ENCODE measurements at places on chromosomes 12 and 14.
A peak's percentile ranks its signal among the peaks of the same experiment; 100 is the strongest.

GRCh38 chr12:6570264-6570887, 2.3 kb upstream of the NOP2 start:
- no peak for DNase-seq

GRCh38 chr12:101795786-101796185, 35.0 kb downstream of the GNPTAB start:
- no peak for DNase-seq

DNA sequence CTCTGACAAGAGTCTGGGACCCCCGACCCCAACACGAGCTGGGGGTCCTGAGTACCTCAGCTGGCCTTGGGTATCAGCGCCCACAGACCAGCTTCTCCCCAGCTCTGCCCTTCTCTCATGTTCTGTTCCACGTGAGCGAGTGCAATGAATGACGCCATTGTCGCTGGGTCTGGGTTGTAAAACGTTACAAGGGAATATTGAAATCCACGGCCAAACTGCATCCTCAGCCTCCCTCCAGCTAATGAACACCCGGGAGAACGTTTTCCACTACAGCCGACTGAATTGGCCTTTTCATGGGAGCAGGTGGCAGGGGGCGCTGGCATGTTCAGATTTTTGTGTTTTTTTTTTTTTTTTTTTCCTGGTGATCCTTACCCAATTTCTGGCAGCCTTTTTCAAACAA, 34.7 kb downstream of the TBX5 start:
- DNase-seq: no peak

DNA sequence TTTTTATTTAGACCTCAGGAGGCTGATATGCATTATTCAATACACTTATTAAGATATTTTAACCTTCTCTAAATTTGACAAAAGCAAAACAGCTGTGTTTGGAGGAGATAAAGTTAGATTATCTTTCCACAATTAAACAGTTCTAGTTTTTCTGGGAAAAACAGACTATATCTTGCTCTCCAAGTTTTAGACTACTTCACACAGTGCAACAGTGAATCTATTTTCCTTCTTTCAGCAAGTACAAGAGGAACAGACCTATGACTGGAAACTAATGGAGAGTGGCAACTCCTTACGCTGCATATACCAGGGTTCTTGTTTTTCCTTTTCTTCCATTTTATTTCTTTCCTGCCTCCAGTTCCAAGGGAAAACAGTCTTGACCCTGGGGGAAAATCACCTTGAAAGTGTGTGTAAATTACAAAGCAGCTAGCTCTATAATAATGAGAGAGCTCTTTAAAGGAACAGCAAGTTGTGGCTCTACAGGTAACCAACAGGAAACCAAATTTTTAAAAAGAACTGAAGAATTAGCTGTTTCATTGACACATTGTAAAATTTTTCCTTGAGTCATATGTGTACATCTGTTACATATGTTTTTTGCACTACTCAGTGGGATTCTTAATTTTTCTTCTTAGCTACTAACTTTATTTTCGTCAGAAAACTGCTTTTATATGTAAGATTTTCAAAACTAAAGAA, 27.4 kb downstream of the DNM1L start:
- DNase-seq: no peak

DNA sequence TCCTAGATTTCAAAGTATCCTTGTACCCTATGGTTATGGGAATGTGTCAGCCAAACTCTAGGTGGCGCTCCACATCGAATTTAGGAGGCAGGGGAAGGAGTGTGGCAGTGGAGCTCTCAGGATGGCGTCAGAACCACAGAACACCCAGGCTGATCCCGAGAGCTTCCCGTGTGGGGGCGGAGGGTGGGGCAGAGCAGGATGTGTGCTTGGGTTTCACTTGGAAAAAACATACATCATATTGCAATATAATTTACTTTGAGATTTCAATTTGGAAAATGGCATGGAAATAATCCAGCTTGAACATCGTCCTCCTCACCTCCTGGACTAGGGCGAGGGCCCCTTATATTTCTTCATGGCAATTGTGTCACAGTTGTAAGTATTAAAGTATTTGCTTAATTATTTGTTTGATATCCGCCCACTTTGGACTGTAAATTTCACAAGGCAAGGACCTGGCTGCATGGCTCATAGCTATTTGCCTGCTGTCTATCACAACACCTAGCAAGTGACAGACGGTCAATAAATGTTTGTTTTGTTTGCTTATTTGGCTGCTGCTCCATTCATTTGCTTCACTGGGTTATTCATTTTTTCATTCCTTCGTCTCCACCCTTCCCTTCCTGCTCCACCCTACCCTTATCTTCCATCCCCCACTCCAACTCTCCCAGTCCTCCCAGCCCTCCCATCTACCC, 221.5 kb upstream of the HMGA2 start:
- DNase-seq: peak; percentile 11

- DNase-seq: no peak
These were observed 20.2 kb downstream of the CCDC177 start for GRCh38 chr14:69554500-69554899.
